KBM-7 (cell line): ENCODE measurements at places on chromosomes 7 and 10.

- no peak for DNase-seq
Measured at GRCh38 chr7:149261316-149261828, 624 bp upstream of the ZNF783 start.

DNA sequence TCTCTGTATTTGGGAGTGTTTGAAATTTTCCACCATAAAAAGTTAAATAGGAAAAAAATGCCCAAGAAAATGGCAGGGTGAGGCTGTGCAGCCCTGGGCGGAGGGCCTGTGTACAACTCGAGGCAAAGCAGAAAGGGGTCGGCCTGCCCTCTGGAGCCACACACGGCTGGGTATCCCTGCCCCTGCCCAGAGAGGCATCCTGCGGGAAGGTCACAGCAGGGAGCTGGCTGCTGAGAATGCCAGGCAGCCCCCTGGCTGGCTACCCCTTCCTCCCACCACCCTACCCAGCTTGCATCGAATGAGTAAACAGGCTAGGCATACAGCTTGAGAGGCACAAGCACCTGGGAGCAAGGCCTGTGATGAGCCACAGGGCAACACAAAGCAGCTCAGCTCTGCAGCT is 46.1 kb downstream of the CAMK2B start:
- DNase-seq: no peak

GRCh38 chr7:157139111-157139809 is 534 bp downstream of the UBE3C start:
- peak; percentile 32 for DNase-seq

DNA sequence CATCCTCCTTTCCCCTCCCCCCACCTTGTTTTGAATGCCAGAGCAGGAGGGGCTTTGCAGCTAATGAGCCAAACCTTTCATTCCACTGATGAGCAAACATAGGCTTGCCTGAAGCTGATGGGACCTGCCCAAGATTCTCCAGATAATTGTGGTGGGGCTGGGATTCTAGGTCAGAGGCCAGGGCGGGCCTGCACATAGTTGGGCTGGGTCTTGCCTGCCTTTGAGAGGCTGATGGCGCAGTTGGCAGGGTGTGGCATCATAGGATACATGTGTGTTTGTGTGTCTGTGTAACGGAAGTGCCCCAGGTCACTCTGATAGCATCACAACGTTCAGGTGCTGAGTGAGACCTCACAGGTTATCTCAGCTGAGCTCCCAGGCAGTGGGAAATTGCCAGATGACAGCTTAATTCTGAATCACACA is 22.9 kb downstream of the BTBD16 start:
- no peak for DNase-seq

- DNase-seq: no peak
Measured at GRCh38 chr10:131834152-131834810, 66.5 kb upstream of the PPP2R2D start.

DNA sequence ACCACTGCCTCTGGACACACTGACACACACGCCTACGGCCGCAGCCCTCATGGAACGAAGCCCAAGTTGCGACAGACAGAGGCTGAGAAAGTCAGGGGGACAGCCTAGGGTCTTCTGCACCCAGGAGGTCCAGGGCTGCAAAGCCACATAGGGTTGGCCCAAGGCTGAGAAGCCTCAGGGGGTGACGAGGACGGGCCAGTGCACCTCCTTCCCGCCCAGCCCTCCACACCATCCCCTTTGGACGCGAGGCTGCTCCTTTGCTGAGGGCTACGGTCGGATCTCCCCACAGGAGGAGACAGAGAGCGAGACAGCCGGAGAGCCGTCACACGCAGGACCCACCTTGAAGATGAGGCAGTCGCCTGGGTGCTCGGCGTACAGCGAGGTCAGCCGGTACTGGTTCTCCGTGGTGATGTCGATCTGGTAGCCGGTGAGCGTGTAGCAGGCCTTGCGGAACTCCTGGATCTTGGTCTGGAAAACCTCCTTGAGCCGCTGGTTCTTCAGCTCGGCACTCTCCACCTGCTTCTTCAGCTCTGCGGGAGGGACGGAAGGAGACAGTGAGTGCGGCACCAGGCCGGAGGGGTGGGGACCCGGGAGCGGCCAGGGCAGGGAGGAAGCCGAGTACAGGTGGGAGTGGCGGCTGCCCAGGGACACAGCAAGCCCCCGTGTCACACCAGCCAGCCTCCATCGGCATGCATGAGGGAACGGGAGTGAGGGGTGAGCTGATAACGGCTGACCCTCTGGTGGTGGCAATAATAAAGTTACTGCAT is 228.0 kb downstream of the ELFN1 start:
- no peak for DNase-seq
